Activated CD8-positive, alpha-beta T cell treated with anti-CD3 and anti-CD28 coated beads, Interleukin-2, amount 10 ng/mL, durations not matched to agents 7 days and 5 days (primary cell): ENCODE measurements at places on chromosomes 7 and 10. TPM values are rescaled to one million over a fixed set of nuclear protein-coding genes. Genes with fewer than 3 reads are reported as not detected.

The BAMBI gene
- 0.18 TPM for total RNA-seq

The UBN2 gene
- 11.3 TPM for total RNA-seq

The NPY gene
- not detected for total RNA-seq

The AKR1C4 gene
- not detected for total RNA-seq

The MSANTD7 gene
- total RNA-seq: 22.5 TPM

The HOXA4 gene
- total RNA-seq: not detected

The LRRC17 gene
- total RNA-seq: 0.21 TPM

The LIPN gene
- total RNA-seq: not detected

The SLC16A9 gene
- 0.08 TPM for total RNA-seq
